ENCODE measurements at places on chromosomes 7 and 10. TPM values are rescaled to one million over a fixed set of nuclear protein-coding genes. Genes with fewer than 3 reads are reported as not detected.

DNA sequence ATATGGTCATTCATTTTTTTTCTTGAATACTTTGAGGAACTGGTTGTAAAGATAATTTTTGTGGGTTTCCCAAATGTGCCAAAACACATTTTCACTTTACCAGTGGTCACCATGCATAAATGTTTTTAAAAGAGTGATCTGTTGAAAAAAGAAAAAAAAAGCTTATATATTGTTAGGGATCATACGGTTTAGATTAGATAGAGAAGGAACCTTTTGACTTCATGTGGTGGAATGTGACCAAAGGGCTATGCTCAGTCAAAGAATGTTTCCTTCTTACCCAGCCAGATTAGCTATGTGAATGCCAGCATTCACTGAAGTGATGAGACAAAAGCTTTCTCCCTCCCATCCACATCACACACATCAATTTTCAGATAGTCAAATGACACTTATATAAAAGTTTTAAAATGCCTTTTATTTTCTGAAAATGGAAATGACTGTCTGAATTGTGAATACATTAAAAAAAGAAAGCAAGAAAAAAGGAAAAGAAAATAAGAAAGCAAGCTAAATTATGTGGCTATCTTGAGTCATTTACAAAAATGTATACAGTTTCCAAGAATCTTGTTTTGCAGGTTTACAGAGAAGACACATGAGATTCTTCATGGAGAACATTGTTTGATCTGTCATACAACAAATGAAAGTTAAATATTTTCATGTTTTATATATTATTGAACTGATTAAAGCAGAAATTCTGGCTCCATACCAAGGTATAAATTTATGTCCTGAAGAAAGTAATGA lies 8.6 kb upstream of the CPED1 start:
- H3K27me3 ChIP-seq: no peaks in the 10 kb centered on the region
- no peak overlapping the region for H3K27ac ChIP-seq
- H3K4me3 ChIP-seq: no peak overlapping the region
- DNase-seq: peak; percentile 29
- peaks cover 3% of the 10 kb centered on the region for H3K36me3 ChIP-seq

DNA sequence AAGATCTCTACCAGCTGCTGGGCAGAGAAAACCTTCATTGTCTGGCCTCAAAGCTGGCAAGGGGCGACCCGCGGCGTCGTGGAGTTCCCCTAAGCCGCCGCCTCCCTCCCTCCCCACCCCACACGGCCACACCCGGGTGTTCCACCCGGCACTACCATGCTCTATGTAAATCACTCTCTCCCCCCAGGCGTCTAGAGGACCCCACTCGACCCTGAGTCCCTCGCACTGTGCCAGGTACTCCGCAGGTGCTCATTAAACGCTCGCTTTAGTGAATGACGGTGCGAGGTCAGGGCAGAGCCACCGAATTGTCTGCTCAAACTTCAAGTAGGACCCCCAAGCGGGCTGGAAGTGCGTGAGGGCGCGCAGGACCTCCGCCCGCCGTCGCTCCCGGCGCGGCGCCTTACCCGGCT lies 628 bp downstream of the PARP12 start:
- no peak for DNase-seq
- no peaks in the 10 kb centered on the region for H3K36me3 ChIP-seq
- H3K4me1 ChIP-seq: peaks cover 21% of the 10 kb centered on the region
- H3K27me3 ChIP-seq: no peaks in the 10 kb centered on the region

- H3K4me3 ChIP-seq: no peak overlapping the region
- H3K36me3 ChIP-seq: no peaks in the 10 kb centered on the region
- H3K4me1 ChIP-seq: peaks cover 2% of the 10 kb centered on the region
- H3K27me3 ChIP-seq: no peaks in the 10 kb centered on the region
Observed at GRCh38 chr7:555551-556160, 36.0 kb upstream of the PDGFA start.

GRCh38 chr7:101615446-101615845 lies 13.7 kb downstream of the MYL10 start:
- peaks cover 45% of the 10 kb centered on the region for H3K27me3 ChIP-seq
- no peak overlapping the region for H3K27ac ChIP-seq
- H3K36me3 ChIP-seq: no peaks in the 10 kb centered on the region
- H3K4me1 ChIP-seq: no peaks in the 10 kb centered on the region

The PUS7 gene
- 17.0 TPM for total RNA-seq

The ZNF22 gene
- 12.4 TPM for total RNA-seq
